ENCODE measurements at places on chromosomes 7 and 10.
A peak's percentile ranks its signal among the peaks of the same experiment; 100 is the strongest.

GRCh38 chr10:89042562-89042961 lies 52.0 kb downstream of the FAS start:
- DNase-seq = no peak

- DNase-seq = no peak
These were observed 45.5 kb upstream of the CYTH3 start for GRCh38 chr7:6317797-6318438.

DNA sequence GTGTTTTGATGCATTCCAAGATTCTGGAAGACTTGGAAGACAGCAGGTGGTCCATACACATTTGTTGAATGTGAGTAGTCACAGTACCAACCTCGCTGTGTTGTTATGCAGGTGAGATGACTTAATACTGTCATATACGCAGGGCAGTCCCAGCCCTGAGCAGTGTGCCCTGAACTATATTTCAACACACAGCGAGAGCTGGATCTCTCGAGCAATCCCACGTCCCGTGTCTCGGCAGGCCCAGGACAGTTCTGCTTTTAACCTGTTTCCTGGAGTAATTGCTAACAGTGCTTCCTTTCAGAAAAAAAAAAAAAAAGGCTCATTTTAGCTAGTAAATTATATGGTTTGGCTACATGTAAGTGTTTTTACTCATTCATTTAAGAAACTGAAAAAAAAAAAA lies 179.7 kb downstream of the PRKCQ start:
- no peak for DNase-seq

GRCh38 chr7:73448609-73449008 lies 15.0 kb downstream of the FZD9 start:
- DNase-seq = no peak

GRCh38 chr7:14104861-14105260 lies 115.4 kb upstream of the ETV1 start:
- no peak for DNase-seq

GRCh38 chr7:1689311-1689710 lies 19.2 kb downstream of the ELFN1 start:
- no peak for DNase-seq

- DNase-seq = no peak
These were observed 82.7 kb downstream of the SLC25A13 start for GRCh38 chr7:96238976-96239766.

- DNase-seq = no peak
These were observed 163.8 kb downstream of the PLXNA4 start for GRCh38 chr7:132412435-132412834.

DNA sequence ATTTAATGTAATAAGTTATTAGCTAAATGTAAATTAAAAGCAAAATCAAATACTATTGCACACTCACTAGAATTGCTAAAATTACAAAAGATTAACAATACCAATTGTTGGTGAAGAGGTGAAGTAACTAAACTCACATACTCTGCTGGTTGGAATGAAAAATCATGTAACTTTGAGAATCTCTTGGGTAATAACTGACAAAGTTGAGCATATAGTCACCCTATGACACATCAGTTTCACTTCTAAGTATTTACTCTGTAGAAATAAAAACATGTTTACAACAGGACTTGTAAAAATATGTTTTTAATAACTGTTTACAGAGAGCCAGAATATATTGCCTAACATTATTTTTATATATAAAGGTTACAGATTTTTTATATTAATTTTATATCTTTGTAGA lies 33.6 kb downstream of the CNTNAP2 start:
- DNase-seq = no peak

DNA sequence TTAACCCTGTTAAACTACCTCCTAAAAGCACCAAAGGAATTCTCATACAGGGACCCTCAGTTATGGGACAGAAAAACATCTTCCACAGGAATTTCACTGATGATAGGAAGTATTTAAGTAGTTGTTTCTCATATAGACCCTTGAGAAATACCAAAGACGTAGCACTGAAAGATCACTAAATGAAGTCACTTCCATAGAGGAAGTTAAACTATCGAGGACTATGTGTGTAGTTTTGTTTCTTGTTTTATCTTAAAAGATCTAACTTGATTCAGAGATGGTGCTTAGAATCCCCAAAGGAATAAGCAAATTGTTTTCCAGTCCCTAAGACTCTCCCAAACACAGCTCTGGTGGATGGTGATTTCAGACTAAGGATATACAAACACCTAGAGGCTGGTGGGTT lies 94.8 kb upstream of the AFAP1L2 start:
- no peak for DNase-seq

- DNase-seq = no peak
These were observed 24.3 kb downstream of the PPP2R2D start for GRCh38 chr10:131925011-131925649.

GRCh38 chr10:91434041-91434440 lies 23.9 kb downstream of the HECTD2 start:
- no peak for DNase-seq

GRCh38 chr10:5563991-5564536 lies 39.3 kb downstream of the CALML3 start:
- no peak for DNase-seq

GRCh38 chr7:24227068-24227467 lies 56.9 kb upstream of the NPY start:
- peak; percentile 30 for DNase-seq

- peak; percentile 74 for DNase-seq
These were observed 1.2 kb upstream of the SGCE start for GRCh38 chr7:94656925-94657731.

DNA sequence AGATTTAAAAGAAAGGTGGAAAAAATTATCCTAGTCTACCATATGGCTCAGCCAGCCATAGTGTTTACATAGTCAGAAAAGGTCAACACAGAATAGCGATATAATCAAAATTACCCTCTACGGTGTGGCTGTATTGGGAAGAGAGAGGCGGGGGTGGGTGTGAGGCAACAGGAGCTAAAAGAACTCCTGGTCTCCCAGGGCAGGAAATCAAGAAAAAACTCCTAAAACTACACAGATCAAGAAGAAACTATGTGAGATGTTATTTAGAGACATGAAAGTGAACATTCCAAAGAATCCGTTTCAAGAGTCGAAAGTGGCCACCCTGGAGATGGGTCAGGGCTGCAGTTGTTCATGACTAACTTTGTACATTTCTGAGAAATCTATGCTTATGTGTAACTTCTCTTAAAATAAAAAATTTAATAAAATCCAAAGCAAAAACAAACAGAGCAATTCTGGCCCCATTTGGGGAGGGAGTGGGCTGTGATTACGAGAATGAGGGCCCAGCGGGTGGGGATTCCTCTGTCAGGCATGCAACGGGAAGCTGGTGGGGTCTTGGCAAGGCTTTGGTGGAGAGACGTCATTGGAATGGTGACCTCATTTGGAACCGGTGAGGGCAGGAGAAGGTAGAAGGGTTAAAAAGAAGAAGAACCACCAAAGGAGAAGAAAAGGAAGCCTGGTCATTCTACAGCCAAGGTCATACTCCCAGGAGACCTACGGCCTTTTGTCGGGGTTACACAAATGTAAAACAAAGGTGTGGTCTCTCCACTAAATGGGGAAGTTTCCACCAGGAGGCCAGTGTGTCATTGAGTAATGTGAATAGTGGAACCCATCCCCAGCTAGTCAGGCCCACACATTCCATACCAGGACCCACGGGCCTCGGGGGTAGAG lies 71.2 kb upstream of the DUSP5 start:
- no peak for DNase-seq

- no peak for DNase-seq
These were observed 34.0 kb downstream of the PRSS2 start for GRCh38 chr7:142804728-142805207.

GRCh38 chr10:100502926-100503494 lies 16.7 kb downstream of the SEC31B start:
- DNase-seq = no peak

DNA sequence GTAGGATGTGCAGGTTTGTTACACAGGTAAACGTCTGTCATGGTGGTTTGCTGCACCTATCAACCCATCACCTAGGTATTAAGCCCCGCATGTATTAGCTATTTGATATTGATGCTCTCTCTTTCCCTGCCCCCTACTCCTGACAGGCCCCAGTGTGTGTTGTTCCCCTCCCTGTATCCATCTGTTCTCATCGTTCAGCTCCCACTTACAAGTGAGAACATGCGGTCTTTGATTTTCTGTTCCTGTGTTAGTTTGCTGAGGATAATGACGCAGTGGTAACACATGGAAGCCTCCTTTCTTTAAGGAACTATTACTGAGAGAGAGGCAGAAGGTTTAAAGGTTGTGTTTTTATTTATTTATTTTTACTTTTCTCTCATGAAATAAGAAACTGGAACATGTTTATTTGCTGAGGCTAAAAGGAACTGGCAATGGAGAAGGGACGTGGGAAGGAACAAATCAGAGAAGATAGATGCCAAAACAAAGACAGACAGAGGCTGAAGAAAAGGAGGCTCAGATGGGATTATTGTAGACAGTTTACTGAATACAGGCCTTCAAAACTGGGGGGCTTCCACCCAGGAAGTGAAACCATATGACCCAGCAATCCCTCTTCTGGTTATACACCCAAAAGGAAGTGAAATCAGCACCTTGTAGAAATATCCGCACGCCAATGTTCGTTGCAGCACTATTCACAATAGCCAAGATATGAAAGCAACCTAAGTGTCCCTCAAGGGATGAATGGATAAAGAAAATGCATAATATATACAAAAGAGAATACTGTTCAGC lies 556.3 kb downstream of the GRM8 start:
- DNase-seq = no peak

DNA sequence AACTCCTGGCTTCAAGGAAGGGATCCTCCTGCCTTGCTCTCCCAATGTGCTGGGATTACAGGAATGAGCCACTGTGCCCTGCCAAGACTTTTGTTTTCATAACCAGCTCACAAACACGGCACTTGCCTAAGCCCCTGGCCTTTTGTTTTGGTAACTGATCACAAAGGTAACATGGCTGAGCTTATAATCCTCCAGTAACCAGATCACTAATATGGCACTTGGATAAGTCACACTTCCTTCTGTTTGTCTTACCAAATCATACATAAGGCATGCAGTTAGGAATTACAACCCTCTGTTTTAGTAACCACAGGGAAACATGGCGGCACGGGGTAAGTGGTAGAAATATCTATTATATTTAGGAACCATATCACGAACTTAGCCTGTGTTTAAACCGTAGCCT lies 577.1 kb downstream of the CALN1 start:
- DNase-seq = no peak

- no peak for DNase-seq
These were observed 57.1 kb upstream of the DYNC1I1 start for GRCh38 chr7:95715274-95715673.

DNA sequence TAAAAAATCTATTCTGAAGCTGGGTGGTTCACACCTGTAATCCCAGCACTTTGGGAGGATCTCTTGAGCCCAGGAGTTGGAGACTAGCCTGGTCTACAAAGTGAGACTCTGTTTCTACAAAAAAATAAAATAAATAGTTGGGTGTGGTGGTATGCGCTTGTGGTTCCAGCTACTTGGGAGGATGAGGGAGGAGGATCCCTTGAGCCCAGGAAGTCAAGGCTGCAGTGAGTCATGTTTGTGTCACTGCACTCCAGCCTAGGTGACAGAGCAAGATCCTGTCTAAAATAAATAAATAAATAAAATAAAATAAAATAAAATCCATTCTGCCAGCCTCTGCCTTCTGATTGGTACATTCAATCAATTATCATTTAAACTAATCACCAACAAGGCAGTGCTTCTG lies 17.5 kb downstream of the ZNF33A start:
- no peak for DNase-seq

DNA sequence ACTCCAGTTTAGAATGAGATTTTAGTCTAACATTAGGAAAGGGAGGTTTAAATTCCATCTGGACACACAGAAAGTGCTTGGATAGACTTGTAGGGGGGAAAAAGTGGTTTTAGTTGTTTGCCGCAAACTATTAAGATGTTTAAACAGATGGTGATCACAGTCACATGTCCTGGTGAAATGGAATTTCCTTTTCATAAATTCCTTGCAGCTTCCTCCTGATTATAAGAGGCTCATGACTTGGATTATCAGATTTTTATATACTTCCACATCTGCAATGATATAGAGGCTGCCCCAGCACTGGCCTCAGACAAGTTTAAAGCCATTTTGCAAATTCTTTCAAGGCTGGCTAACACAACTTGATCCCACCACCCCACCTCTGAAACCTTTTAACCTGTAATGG lies 106.4 kb upstream of the ARMC3 start:
- no peak for DNase-seq

DNA sequence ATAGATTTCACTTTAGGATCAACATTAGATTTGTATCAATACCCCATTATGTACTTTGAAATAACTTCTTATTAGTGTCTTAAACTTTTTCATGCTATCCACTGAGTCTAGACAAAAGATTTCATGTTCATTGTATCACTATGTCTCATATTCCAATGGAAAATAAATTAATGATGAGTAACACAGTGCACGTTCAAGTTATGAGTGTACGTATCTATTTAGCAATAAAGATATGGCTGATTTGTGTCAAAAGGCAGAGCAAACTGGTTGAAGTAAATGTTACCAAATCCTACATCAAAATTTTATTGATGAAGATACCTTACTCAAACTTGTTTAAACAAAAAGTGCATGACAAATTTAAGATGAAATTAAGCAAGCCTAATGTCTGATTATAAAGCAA lies 102.4 kb downstream of the SEMA3E start:
- DNase-seq = no peak

DNA sequence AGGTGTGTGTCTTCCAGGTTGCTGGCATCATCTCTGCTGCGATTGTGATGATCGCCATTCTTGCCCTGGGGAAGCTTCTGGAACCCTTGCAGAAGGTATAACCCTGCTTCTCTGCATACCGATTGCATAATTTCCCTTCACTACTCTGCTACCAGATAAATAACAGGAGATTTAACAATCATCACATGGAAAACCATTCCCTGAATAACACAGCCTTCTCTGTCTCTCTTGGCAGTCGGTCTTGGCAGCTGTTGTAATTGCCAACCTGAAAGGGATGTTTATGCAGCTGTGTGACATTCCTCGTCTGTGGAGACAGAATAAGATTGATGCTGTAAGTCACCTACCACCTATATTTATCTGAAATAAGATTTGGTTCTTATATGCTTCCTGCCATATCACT lies 33.8 kb downstream of the SLC26A4 start:
- no peak for DNase-seq

- no peak for DNase-seq
These were observed 145.9 kb downstream of the ARID5B start for GRCh38 chr10:62047228-62047892.

DNA sequence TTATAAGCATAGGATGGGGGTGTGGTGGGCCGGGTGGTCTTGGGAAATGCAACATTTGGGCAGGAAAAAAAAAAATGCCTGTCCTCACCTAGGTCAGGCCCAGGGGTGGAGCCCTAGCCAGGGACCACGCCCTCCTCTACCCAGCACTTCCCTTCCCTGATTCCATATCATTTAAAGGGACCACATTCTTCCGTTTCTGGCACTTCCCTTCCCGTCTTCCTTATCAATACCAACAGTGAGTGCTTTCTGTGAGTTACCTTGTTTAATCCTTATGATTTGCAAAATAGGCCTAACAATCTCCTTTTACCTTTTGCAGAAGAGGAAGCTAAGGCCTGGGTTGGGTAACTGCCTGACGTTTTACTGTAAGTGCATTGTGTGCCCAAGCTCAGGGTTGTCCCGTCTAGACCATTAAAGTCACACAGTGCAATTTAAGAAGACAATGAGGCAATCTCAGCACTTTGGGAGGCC lies 16.7 kb upstream of the C10orf95 start:
- DNase-seq = no peak

GRCh38 chr10:7339510-7339909 lies 71.3 kb downstream of the SFMBT2 start:
- DNase-seq = no peak

GRCh38 chr10:127441350-127442219 lies 107.5 kb upstream of the NPS start:
- DNase-seq = no peak
